Suppressor macrophage treated with lipopolysaccharide for 4 hours (primary cell): ENCODE measurements at places on chromosomes 6 and 20.

DNA sequence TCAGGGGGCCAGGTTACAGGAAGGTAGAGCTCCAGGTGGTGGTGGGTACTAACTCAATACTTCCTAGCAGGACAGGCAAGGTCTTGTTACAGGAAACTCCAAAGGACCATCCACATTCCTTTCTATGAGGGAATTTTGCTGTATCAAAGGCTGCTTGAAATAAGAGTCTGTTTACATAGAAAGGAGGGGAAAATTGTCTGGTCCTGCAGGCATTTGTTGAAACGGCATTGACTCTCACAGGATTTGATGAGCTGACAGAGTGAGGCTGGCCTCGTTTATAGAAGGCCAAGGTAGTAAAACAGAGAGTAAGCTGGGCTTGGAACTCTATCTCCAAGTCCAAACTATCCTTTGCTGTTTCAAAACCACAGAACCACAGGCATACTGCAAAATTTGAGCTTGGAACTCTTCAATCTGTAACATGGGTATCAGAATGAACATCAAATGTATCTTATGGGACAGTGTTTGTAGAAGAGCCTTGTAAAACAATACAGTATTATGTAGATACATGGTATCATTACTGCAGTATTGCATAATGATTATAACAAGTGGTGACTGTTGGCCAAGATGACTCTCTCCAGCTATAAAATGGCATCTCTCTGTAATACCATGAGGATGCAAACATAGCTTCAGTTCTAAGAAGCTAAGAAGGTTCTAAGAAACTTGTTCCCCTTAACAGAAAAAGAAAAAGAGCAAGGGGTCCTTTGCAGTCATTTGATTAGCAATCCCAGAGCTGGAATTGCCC, 61.5 kb downstream of the TRAM2 start:
- DNase-seq, result no peak

GRCh38 chr20:52104546-52105441, 86.8 kb downstream of the ZFP64 start:
- DNase-seq, result no peak

DNA sequence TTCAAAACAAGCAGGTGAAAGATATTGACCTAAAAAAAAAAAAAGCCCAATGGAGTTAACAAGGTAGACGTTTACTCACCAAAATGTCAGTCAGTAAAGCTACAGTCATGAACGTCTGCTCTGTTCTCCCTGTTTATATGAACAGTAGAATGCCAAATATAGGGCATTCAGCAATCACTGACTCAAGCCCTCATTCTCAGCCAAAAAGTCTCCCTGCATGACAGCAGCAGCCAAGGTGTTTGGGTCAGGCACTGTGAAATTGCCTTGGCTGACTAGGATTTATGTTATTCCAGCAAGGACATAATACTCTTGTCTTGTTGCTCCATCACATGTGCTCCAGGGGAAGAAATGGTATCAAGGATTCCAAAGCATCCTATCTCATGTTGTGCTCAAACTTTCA, 194.7 kb upstream of the RSPO3 start:
- DNase-seq, result no peak

GRCh38 chr6:125192610-125192930, 39.0 kb downstream of the TPD52L1 start:
- no peak for DNase-seq

DNA sequence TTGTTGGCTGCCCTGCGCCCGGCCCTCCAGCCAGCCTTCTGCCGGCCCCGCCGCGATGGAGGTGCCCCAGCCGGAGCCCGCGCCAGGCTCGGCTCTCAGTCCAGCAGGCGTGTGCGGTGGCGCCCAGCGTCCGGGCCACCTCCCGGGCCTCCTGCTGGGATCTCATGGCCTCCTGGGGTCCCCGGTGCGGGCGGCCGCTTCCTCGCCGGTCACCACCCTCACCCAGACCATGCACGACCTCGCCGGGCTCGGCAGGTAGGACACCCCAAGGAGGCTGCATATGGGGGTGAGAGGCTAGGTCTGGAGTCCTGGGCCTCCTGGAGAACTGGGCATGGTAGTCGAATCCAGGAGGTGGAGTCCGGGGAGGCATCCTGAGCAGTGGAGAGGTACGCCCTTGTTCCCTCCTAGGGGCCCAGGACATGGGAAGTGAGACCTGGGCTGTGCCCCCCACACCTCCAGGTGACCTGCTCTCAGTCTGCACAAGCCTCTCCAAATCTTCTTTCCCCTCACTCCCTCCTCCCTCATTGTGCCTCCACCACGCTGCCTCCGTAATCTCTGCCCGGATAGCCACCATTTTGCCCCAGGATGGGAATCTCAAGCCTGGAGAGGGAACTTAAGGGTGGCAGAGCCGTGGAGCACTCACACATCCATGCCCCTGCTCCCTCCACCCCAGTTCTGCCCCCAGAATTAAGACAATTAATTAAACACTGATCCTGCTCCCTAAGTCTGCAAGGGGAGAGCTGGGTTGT, 541 bp downstream of the CDC25B start:
- DNase-seq, result no peak

- peak; percentile 54 for DNase-seq
Measured at GRCh38 chr20:8433291-8433690, 301.2 kb downstream of the PLCB1 start.

- DNase-seq, result no peak
Measured at GRCh38 chr6:136922685-136923006, 545 bp downstream of the SLC35D3 start.
